ENCODE measurements at places on chromosomes 7 and 10.

DNA sequence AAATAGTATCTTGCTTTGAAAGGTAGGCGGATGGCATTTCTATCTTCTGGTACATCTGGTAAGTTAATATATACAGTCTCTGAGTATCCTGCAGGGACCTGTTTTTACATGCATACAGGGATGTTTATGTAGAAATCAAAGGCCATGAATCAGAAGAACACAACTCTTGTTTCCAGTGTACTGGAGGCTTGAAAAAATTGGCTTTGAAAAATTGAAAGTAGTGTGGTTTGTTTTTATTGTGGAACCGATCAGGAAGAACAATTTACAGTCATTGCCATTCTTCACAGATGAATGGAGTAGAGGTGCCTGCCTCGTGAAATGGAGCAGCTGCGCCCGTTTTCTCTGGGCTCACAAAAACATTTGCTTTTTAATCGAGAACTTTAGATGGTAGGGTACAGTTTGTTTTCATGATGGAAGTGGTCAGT is 54.0 kb upstream of the RPA3 start:
- DNase-seq: no peak

DNA sequence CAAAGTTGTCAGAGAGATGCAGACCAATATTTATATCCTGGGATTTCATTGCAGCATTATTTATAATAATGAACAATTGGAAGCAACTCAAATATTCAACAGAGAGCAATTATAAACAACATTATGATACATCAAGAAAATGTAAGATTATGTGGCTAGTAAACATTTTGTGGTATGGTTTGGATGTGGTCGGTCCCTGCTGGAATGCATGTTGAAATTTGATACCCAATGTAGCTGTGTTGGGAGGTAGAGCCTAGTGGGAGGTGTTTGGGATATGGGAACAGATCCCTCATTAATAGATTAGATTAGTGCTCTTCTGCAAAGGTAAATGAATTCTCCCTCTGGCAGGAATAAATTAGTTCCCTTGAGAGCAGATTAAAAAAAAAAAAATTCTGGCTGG is 350.9 kb downstream of the ANKRD30A start:
- no peak for DNase-seq

DNA sequence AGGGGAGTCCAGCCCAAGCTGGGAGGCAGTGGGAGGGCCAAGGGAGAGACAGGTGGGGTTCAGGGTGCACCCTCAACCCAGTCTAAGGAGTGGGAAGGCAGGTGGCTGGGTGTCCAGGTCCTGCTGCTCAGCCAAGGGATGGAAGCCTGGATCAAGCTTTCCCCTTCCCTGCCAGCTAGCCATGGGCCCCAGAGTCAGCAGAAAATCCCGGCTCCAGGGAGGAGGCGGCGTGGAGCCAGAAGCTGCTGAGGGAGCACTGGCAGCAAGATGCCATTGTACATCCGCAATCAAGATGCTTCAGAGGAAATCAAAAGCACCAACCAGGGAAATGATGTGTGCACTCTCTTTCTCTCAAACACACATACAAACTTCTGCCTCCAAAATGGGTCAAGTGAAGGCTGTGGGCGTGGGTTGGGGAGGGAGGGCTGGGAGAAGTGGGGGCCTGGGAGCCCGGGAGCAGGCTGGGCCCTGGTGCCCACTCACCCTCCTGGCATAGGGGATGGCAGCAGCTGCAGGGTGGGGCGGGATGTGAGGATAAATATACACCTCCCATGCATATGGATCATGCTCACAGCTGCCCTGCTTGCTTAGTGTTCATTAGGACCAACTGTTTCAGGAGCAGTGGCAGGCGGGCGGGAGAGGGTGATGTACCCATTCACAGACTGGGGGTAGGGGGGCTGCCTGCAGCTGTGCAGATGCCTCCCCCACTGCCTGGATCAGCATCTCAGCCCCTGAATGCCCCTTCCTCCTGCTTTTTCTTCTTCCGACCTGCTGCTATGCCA is 24.2 kb downstream of the TRIM8 start:
- DNase-seq: no peak

DNA sequence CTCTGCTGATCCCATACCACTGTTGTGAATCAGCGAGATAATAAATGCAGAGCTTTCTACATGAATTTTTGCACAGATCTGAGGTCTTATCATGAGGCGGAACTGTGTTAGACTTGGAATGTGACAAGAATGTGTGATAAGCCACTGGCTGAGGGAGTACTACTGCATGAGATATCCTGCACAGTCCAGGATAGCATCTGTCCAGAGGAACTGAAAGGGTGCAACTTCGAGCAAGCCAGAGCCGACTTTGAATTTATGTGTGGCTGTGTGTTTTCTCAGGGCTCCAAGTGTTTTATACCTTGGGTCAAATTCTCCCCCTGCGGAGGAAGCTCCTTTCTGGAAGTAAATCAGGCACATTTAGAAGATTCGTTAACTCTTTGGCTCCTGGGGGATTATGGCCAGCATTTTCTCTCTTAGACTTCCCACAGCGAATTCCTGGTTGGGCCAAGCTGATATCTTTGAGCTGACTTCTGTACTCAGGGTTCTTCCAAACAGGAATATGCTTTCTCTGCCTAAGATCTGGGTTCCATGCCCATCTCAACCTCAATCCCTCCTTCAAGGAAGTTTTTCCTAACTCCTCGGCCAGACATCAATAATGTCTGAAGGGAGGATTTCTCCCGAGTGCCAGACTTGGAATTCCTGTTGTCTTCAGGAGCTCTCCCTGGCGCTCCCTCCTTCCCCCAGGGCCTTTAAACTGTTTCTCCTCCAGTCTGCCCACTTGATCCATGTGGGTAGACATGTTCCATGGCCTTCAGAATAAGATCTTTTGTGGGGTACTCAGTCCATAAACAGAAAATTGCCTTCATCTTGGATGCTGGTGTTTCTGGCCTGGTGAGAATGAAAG is 2.5 kb upstream of the MEST start:
- no peak for DNase-seq

DNA sequence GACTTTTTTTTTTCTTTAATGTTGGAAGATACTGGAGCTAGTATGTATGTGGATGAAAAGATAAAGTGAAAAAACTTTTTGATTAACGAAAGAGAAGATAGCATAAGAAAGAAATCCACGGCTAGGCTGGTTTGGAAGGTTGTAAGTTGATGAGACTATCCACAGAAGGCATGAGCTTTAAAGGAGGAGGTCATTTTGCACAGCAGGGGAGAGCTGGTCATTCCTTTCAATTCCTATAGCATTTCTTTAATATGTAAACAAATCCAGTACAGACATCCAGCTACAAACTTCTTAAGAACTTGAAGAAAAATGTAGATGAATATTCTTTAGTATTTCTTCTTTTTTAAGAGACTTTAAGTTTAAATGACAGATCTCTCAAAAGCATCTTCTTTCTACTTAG is 281.3 kb downstream of the CACNA2D1 start:
- no peak for DNase-seq

DNA sequence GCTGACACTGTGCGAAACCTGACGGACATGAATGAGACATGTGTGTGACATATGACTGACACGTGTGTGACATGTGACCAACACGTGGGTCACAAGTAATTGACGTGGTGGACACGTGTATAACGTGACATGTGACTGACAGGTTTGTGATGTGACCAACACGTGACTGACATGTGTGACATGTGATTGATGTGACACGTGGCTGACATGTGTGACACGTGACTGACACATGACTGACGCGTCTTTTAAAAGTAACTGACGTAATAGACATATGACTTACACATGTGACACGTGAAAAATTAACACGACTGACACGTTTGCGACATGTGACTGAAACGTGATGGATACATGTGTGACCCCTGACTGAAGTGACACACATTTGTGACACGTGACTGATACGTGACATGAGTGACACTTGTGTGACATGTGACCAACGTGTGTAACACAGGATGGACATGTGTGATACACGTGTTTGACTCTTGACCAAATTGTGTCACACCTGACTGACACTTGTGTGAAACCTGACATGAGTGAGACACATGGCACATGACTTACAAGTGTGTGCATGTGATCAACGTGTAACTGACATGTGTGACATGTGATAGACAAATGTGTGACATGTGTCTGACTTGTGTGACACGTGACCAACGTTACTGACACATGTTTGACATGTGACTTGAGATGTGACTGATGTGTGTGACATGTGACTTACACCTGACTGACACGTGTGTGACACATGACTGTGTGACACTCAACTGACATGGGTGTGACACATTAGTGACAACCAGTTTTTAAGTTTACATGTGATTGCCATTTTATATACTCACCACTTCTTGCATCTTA is 56.9 kb downstream of the ZNF92 start:
- DNase-seq: no peak

- peak; percentile 59 for DNase-seq
Measured at GRCh38 chr10:97849687-97850402, at the start of gene GOLGA7B. GOLGA7B (plus strand) TSS chr10:97849843; CDS start chr10:97850304, 461 bp downstream.

GRCh38 chr10:14820775-14821154 is 17.1 kb downstream of the CDNF start:
- no peak for DNase-seq

- no peak for DNase-seq
Measured at GRCh38 chr10:72506474-72506873, 119.4 kb downstream of the MICU1 start.

GRCh38 chr10:80158126-80158525 is 25.6 kb downstream of the PLAC9 start:
- no peak for DNase-seq

- DNase-seq: no peak
Measured at GRCh38 chr7:27739301-27739908, 557 bp upstream of the TAX1BP1 start.

DNA sequence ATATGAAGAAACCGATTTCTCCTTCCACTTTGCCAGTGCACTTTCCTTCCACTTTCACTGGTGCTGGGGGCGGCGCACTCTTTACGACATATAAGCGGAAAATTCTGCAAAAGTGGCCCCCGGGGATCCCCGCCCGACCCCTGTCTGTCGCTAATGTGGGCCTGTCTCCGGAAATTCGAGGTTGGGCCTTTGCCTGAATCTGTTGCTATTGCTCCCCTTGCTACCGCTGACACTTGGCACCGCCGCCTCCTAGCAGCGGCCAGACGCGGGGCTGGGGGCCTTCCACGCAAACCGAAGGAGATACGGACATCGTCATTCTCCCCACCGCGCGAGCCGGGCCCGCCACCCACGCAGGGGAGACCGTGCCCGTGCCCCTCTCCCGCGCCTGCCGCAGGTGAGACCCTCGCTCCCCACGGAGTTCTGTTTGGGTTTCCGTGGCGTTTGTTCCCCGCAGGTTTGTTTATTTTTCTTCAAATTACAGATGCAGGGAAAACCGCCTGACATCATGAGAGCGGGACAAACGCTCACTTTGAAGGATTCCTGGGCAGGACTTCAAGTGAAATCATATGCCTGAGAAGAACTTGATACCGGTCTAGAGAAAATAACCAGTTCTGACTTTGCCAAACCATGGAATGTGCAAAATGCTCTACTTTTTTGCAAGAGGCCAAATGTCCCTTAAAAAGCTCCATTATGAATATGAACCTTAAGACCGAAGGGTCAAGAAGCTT is 5.0 kb downstream of the TWIST1 start:
- DNase-seq: no peak

- no peak for DNase-seq
Measured at GRCh38 chr10:73816917-73817729, 5.7 kb upstream of the NDST2 start.

- DNase-seq: no peak
Measured at GRCh38 chr10:93420944-93421825, 60.9 kb downstream of the MYOF start.

- peak; percentile 55 for DNase-seq
Measured at GRCh38 chr10:97788552-97789442, 17.0 kb upstream of the SFRP5 start.

DNA sequence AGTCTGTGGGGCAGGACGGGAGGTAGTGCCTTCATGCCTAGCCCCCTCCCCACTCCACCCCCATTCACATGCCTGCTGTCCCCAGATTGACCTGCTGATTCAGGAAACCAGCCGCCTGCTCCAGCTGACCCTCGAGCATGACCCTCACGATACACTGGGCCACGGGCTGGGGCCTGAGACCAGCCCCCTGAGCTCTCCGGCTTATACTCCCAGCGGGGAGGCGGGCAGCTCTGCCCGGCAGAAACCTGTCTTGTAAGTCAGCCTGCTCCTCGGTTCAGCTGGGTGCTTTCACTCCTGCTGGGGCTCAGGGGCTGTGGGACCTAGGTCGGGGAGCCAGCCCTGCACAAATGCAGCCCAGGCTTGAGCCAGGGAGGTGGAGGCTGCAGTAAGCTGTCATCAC is 22.4 kb downstream of the LIMK1 start:
- DNase-seq: no peak

DNA sequence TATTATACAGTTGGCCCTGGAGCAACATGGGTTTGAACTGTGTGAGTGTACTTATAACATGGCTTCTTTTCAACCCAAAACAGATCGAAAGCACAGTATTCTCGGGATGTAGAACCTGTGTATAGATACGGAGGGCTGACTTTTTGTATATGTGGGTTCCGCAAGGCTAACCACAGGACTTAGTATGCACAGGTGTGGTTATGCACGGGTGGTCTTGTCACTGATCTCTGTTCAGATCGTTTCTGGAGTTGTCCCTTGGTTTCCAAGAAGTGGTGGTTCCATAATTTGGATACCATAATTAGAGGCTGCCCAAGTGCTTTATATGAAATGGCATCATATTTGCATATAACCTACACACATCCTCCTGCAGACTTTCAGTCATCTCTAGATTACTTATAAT is 10.9 kb upstream of the BHLHA15 start:
- no peak for DNase-seq

- no peak for DNase-seq
Measured at GRCh38 chr7:157980774-157981173, 606.8 kb downstream of the PTPRN2 start.

- DNase-seq: peak; percentile 63
Measured at GRCh38 chr10:43204943-43205671, 61.8 kb downstream of the RASGEF1A start.

GRCh38 chr7:4025694-4026615 is 656.1 kb upstream of the FOXK1 start:
- no peak for DNase-seq

GRCh38 chr7:121042195-121042594 is 53.7 kb downstream of the CPED1 start:
- DNase-seq: no peak

DNA sequence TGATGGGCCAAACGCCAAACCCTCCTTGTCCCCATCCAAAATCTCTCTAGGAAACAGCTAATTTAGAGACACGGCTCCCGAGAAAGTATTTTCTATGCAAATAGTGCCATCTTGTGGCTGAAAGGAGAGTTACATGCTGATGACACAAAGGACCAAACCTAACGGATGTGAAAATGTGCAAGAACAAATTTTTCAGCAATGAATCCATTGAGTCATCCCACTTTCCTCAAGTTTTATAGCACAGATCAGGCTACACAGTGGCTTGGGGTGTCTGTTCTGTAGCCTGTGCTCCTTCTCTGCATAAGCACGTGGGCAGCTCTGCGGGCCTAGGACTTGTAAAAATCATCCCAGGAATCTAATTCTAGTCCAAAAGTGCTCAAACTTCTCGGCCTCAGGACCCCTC is 154.8 kb upstream of the PRR15 start:
- DNase-seq: peak; percentile 79
